ENCODE measurements at places on chromosomes 13 and 19. TPM values are rescaled to one million over a fixed set of nuclear protein-coding genes. Genes with fewer than 3 reads are reported as not detected.

The PCDH20 gene
- total RNA-seq: not detected

The C13orf42 gene
- total RNA-seq: not detected

The ACP7 gene
- not detected for total RNA-seq

DNA sequence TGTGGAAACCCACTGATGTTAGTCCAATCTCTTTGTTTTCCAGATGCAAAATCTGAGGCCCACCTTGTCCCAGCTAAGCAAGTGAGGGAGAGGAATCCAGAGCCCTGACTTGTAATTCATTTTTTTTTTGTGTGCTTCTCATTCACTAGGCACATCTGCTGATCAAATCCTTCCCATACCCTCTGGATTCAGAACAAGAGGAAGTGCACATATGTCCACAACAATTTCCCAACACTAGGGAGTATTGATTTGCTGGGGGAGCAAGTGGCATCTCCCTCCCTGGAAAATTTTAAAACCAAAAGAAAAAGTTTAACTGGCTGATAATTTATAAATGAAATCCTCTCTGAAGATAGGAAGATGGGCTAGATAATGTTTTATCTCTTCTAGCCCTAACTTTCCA lies 94.6 kb upstream of the RFC3 start:
- no peak for DNase-seq

DNA sequence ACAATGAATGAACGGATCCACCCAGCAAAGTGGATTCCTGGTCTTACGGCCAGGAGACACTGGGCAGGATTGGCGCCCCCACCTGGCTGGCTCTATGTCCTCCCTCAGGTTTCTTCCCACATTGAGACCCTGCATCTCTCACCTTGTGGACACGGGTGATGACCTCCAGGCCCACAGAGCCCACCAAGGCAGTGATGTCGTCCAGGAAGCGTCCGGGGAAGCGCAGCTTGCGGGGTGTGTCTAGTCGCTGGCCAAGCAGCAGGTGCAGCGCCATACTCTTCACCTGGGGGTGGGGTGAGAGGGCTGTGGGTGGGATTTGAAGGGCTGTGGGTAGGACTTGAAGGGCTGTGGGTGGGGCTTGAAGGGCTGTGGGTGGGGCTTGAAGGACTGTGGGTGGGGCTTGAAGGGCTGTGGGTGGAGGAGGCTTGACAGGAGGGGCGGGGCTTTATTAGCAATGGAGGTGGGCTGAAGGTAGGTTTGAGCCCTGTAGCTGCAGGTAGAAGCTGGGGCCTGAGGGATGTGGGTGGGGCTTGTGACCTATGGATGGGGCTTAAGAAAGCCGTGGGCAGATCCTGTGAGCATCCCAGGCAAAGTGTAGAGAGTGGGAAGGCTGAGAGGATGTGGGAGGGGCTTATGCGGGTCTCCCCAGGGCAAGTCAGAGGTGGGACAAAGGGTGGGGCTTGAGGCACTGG lies 12.1 kb upstream of the ANGPTL8 start:
- peak; percentile 10 for DNase-seq

GRCh38 chr13:109785892-109786450 lies 412 bp downstream of the IRS2 start:
- DNase-seq: no peak

DNA sequence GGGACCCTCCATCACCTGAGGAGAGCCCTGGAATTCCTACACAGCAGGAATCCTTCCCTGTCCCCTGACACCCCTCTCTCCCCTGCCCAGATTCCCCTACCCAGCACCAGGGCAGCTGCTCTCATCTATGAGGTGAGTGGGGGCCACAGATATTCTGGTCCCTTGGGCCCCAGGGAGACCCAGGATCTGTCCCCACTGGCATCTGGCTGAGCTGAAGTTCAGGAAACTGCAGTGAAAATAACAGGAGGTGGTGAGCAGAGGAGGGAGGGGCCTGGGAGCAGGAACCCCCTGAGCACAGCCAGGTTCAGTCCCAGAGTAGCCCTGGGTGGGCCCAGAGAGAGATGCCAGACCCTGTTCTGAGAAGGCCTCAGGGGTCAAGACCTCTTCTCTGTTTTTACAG lies 10.1 kb downstream of the CEACAM21 start:
- DNase-seq: no peak

DNA sequence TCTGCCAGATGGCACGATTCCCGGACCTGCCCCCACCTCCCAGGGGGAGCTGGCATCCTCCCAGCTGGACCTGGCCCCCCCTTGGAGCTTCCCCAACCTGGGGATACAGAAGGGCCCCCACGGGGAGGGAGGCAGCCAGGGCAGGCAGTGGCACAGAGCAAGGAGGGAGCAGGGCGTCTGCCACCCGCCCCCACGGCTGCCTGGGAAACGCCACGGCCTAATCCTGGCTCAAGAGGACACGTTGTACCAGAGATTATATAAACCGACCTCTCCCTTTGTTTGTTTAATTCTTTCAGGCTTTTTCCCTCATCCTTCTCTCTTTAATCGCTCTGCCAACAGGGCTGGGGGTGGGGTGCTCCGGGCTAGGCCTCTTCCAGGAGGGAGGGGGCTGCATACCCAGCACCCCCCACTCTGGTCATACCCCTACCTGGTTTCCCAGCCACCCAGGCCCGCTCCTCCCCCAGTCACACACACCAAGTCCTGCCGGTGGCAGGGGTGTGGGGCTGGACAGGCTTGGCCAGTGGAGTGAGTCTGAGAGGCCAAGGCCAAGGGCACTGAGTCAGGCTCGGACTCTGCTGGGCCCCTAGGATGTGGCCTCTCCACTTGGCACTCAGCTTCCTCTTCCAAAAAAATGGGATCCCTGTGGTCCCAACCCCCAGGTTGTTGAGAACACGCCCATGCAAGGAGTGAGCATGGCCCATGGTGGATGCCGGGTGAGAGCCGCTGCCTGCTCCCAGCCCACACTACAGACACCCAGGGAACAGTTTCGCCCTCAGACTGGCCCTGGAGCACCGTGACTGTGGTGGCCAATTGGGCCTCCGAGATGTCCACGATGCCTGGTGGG lies 29.5 kb upstream of the NFIC start:
- no peak for DNase-seq

- no peak for DNase-seq
Measured at GRCh38 chr13:46491641-46492040, 61.3 kb upstream of the LRCH1 start.

- no peak for DNase-seq
Measured at GRCh38 chr19:55071129-55071502, 4.6 kb upstream of the EPS8L1 start.

DNA sequence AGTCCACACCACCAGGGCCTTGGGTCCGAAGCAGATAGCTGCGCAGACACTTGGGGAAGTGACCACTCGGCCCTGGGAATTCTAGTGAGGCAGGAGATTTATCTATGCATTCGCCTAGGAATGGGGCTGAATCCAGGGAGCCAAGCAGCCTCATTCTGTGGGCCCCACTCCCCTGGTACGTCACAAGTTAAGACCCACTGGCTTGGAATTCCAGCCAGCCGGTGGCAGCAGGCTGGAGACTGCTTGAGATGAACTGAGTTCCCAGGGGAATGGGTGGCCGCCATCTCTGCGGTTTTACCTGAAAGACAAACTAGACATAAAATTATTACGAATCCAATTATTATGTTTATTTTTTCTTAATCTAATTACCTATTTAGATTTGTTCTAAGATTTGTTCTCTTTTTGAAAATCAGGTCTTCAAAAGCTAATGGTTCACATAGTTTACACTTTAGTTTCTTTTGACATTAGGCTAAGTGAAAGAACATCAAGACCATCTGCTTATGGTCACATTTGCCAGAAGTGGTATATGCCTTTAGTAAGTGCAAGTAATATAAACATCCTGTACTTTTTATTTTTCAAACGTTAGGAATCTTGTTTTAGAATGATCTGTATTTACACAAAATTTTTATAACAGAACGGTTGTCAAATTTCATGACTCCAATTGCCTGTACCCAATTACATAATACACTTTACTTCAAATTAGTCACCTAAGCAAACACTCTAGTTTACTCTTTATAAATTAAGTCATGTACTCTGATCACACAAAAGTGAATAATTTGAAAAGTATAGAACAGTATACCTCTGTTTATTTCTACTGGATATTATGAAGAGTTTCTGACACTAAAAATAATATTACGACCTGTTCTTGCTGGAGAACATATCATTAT lies 74.4 kb downstream of the SLITRK6 start:
- no peak for DNase-seq
